ENCODE measurements at places on chromosomes 1 and 21.

GRCh38 chr21:44269090-44269489 is 7.4 kb upstream of the DNMT3L start:
- DNase-seq, result no peak

- DNase-seq, result no peak
Measured at GRCh38 chr1:65009176-65009575, 42.8 kb upstream of the JAK1 start.

DNA sequence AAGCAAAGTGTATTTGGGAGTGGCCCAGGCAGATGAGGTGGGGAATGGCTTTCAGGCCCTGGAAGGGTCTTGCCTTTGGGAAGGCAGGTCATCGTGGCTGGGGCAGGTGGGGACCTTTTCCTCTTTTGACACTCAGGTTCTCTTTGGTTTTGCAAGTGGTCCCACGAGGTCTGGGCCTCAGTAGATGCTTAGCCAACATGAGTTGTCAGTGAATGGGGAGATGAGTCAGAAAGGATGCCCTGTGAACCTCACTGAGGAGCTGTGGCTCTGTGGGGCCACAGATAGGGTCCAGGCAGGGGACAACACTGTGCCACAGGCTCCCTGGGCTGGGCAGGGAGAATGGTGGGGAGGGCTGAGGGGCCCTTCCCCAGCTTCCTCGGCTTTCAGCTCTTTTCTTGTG is 19.0 kb downstream of the ARHGEF10L start:
- DNase-seq, result no peak

- DNase-seq, result no peak
Measured at GRCh38 chr1:227298512-227299240, 19.6 kb downstream of the CDC42BPA start.

DNA sequence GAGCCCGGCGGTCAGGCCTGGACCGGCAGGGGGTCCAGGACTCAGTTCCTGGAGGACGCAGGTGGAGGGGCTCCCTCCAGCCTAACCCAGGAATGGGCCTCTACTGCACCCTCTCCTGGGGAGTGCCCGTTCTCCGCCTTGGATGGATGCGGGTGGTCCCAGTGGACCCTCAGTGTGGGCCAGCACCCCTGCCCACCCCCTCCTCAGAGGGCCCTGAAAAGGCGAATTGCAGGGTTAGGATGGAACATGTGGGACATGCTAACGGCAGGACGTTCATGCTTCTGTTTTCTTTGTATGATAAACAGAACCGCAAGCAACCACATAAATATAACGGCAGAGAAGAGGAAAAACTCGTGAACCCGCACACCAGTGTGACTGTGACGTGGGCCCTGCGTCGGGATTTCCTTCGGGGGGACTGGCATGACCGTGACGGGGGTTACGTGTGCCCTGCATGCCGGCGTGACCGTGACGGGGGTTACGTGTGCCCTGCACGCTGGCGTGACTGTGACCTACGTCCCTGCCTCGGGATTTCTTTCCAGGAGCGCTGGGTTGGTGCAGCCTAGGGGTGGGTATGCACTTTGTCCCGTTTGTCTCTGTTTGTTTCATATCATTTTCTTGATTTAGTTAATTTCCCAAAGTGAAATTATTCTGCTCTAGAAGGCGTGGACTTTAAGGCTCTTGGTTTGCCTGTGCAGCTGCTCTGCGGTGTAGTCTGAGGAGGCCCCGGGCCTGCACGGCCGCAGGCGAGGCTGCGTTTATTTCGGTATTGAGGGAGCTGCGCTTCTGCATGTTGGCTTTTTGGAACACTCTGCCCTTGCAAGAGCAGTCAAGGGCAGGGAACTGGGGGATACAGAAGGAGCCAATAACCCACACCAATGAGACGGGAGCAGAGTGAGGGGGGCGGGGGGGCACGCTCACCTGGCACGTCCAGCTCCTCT is 3.1 kb downstream of the FTCD start:
- DNase-seq, result no peak

- no peak for DNase-seq
Measured at GRCh38 chr1:68782890-68783289, 286.0 kb upstream of the DEPDC1 start.

DNA sequence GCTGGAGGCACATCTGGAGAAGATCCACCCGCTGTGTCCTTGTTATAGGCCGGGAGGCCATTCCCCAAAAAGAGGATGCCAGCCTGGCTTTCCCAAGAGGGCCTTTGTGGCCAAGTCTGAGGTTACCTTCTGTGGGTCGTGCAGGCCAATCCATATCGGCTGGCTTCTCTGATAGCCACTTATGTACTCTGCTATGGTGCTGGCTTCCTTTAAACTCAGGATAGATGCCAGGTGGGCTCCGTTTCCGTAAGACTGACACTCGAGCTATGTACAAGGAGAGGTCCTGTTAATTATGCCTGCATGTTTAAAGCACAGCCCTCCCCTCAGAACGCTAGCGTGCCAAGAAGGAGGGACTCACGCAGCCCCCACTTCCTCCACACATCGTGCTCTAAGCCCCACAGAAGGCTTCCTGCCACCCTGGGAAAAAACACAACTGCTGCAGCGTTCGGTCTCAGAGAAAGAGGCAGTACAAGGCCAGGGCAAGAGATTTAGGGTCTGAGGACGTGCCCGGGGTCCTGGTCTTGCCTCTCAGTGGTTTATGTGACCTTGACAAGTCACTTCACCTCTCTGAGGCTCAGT is 11.6 kb downstream of the REG4 start:
- DNase-seq, result no peak

DNA sequence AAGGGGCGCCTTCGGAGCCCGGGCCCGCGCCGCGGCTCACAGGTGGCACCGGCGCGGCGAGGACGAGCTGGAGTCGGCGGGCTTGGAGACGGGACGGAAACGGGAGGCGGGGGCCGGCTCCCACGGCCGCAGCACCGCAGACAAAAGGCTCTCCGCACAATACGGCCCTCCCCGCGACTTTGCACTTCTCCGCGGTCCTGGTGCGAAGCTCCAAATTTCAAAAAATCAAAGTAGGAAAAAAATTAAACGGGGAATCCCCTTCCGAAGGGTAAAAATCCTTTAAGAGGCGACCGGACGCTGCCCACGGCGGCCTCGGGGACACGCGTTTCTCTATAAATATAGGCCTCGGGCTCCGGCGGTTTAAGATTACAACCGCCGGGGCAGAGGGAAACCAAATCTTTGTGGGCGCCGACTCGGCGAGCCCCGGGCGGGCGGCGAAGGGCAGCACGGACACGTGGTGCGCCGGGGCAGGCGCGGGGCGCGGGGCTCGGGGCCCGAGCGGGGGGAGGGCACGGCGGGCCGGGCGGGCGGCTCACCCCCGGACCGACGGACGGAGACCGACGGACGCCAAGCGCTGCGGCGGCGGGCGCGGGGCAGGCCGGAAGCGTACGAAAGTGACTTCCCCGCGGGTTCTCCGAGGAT is 453 bp downstream of the PABPC4 start:
- DNase-seq, result no peak

GRCh38 chr21:40355076-40355475 is 487.8 kb downstream of the PCP4 start:
- no peak for DNase-seq

GRCh38 chr1:244353551-244354091 is 98.1 kb downstream of the ADSS2 start:
- DNase-seq, result peak; percentile 18

DNA sequence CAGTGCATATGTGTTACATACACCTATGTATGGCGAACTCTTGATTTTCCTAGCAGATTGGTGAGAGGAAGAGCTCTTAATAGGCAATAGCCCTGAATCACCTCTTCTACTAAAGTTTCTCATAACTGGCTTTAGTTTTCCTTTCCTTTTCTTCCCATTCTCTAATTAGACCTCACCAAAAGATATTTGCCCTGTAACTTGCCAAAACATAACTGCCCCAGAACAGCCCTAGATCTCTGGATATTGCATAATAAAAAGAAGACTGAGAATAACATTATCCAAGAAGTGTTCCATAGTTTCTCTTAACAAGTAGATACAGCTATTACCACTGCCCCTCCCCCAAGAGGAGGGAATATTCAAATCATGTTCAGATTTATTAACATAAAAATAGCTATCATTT is 16.3 kb downstream of the SGIP1 start:
- no peak for DNase-seq

DNA sequence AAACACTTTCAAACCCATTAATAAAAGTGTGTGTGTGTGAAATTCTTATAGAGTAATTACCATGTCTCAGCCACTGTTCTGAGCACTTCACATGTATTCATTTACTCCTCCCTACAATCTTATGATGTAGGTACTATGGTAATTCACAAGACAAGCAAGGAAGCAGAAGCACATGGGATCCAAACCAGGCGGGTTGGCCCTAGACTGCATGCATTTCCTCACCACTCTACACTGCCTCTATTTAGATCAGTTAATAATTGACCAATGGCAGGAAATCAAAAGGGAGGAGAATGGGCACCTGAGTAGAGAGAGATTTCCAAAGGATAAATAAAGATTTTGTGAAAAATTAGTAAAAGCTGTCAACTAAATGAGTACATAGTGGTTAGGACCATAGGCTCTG is 15.7 kb downstream of the MAP3K21 start:
- no peak for DNase-seq

- no peak for DNase-seq
Measured at GRCh38 chr21:43799301-43799840, 10.0 kb downstream of the RRP1 start.

GRCh38 chr21:32257962-32258785 is 20.7 kb downstream of the MIS18A start:
- no peak for DNase-seq

GRCh38 chr1:229339520-229339919 is 3.3 kb downstream of the CCSAP start:
- no peak for DNase-seq

- DNase-seq, result no peak
Measured at GRCh38 chr1:163973586-163973985, 585.4 kb upstream of the PBX1 start.

GRCh38 chr21:14684071-14684470 is 138.0 kb upstream of the SAMSN1 start:
- DNase-seq, result no peak

- no peak for DNase-seq
Measured at GRCh38 chr1:37930246-37931101, 16.4 kb downstream of the INPP5B start.

DNA sequence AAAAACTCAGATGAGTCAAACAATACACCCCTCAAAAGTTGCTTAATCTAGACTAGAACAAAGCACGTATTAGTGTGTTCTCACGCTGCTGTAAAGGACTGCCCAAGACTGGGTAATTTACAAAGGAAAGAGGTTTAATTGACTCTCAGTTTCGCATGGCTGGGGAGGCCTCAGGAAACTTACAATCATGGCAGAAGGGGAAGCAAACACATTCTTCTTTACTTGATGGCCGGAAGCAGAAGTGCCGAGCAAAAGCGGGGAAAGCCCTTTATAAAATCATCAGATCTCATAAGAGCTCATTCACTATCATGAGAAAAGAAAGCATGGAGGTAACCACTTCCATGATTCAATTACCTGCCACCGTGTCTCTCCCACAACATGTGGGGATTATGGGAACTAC is 10.1 kb downstream of the JAM2 start:
- DNase-seq, result no peak

DNA sequence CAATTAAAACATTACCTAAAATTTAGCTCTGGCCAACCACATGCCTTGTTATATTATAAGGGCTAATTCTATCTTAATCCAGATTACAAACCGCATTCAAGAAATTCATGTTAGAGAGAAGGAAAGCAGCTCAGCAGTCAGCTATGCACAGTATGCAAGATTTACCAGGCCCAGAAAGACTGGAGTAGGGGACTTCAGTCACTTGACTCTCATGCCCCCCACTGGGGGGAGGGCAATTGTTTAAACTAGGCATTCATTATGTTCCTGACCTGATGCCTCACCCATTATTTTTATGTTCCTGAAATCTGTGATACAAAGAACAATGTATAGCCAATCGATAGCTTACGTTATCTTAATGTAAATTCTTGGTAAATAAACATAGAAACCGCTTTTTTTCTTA is 96.9 kb downstream of the ZNF644 start:
- DNase-seq, result no peak

DNA sequence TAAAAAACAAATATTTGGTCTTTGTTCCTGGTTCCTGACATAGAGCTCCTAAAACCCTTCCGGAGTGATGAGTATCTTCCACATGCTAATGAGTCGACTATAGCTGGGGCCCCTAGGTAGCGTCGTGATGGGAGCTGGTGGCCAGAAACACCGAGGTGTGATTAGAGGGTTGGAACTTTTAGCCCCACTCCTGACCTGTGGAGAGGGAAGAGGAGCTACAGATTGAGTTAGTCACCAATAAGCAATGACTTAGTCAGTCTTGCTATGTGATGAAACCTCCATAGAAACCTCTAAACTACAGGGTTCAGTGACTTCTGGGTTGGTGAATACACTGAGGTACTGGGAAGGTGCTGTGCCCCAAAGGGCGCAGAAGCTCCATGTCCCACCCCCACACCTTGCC is 30.1 kb upstream of the PLD5 start:
- no peak for DNase-seq

- no peak for DNase-seq
Measured at GRCh38 chr1:160907976-160908375, 23.0 kb upstream of the ITLN1 start.

DNA sequence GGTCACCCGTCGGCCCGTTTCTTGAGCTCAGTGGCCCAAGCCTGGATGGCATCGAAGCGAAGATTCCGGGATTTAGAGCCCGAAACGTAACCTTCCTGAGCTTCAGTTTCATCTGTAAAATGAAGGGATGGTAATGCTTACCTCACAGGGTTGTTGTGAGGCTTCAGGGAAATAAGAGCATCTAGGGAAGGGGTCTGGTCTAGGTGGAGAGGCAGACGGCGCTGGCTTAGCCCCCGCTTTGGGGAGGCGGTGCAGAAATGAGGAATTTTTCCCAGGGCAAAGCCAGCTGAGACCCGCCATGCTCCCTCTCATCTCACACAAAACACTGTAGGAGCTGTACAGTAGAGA is 717 bp upstream of the MYCL start:
- DNase-seq, result no peak

DNA sequence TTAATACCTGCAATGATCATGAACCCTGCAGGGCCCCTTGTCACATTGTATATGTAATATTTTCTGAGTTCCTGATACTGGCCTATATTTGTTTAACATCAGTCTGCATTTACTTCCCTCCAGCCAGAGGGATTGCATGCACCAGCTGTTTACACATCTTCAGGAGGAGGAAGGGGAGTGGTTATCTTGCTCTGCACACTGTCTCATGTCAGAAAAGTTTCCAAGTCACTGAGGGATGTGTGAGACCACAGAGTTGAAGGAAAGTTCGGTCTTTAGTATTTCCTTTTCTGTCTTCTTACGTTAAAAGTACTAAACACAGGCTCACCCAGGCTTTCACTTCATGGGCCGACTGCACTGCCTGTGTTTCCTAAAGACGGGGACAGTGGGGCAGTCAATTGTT is 574.1 kb downstream of the LMO4 start:
- DNase-seq, result no peak

- no peak for DNase-seq
Measured at GRCh38 chr1:216500273-216500967, 77.2 kb upstream of the USH2A start.

- DNase-seq, result no peak
Measured at GRCh38 chr1:66729119-66729518, 23.1 kb upstream of the DYNLT5 start.
